ENCODE measurements at places on chromosomes 4 and X. TPM values are rescaled to one million over a fixed set of nuclear protein-coding genes. Genes with fewer than 3 reads are reported as not detected.

GPR82 gene
- not detected for total RNA-seq

CLCN3 gene
- 38.3 TPM for total RNA-seq

COX7B2 gene
- not detected for total RNA-seq

SEPTIN11 gene
- 280 TPM for total RNA-seq

All from fibroblast of the aortic adventitia (primary cell).